ENCODE measurements at places on chromosomes 7 and 10.

DNA sequence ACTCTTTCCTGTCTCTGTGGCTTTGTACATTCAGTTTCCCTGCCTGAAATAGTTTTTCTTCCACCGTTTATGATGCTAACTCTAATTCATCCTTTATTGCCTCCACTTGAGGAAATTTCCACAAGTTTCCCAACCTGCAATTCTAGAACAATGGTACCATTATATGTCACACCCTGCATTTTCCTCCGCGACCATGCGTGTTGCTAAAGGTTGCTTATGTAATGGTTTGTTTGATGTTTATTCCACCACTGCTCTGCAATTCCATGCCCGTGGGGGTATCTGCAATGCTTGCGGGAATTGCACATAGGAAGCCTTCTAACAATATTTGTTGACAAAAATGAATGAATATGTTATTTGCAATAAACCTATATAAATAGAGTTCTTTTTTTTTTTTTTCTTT lies 69.5 kb upstream of the ST8SIA6 start:
- DNase-seq, result no peak

DNA sequence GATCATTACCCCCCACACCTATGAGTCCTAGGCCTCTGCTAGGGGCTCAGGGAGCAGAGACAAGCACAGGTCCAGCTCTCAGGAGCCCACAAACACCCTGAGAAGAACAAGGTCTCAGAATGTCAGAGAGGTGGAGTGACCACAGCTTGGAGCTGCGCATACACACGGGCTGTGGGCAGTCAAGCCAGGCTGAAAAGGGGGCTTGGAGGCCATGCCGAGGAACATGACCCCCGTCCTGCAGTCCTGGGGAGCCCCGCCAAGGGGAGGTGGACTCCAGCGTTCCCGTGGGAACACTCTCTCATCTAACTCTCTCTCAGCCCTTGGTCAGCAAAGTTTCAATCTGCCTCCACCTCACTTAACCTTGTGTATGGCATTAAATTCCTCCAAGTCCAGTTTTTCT lies 7.8 kb upstream of the MMP21 start:
- DNase-seq, result no peak

- no peak for DNase-seq
Measured at GRCh38 chr7:20220921-20221547, 3.9 kb upstream of the MACC1 start.

DNA sequence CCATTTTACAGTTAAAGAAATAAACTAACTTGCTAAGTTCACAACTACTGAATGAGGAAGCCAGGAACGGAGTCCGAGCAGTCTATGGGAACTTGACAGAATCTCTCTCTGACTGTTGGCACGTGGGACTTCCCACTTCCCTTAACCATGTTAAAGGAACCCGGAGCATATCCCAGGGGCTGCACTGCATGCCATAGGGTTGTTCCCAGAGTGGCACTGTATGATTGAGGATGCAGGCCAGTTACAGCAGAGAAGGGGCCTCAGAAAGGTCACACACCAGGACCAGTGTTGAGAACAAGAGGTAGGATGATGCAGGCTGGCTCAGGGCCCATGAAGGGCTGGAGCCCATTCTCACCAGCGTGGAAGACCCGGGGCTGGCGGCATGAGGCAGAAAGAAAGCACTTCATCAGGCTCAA lies 201.8 kb downstream of the NSUN6 start:
- DNase-seq, result no peak

GRCh38 chr10:1559761-1560160 lies 177.6 kb downstream of the ADARB2 start:
- DNase-seq, result no peak

DNA sequence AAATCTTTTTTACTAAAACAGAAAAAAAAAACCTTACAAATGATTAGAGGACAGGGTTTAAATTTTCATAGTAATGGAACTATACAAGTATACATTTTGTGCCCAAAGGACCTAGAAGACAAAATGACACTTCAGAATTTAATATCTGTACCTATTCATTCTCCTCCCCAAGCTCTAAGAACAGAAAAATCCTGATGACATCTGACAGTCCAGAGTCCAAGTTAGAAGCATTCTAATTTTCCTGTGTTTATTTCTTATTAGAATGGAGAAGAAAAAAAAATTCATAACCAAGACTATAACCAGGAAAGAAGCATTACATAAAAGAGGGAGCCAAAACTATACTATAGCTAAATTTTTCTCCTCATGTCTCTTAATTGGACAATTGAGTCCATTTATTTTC lies 138.9 kb upstream of the SLC13A1 start:
- DNase-seq, result no peak

GRCh38 chr10:3783316-3783681 lies 1.7 kb downstream of the KLF6 start:
- DNase-seq, result peak; percentile 60

- DNase-seq, result no peak
Measured at GRCh38 chr10:91627344-91628102, 5.3 kb downstream of the PPP1R3C start.

DNA sequence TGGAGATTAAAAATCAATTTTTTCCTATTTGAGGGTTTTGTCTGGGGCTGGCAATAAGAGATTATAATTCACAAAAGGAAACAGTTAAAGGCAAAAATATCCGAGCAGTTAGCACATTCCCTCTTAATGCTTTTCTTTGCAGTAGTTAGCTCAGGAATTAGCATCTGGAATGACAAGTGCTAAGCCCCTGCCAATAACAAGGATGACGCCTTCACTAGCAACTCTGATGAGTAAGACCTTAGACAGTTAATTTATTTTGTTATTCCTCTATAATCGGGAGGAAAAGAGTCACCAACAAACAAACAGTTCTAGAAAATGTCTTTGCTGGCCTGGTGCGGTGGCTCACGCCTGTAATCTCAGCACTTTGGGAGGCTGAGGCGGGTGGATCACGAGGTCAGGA lies 151.3 kb downstream of the TRIL start:
- DNase-seq, result no peak

DNA sequence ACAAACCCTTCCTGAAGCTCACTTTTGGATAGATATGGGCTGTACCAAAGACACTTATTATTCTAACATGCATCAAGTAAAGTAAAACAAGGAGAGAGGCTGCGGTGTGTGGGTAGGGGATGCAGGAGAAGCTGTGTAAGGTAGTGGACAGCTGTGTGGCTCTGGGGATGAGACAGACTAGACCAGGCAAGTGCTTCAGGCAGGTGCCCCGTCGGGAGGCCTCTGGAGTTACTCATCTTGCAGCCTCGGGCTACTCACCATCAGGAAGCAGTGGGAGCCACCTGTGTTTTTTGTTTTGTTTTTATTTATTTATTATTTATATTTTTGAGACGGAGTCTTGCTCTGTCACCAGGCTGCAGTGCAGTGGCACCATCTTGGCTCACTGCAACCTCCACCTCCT lies 49.3 kb upstream of the NCAPG2 start:
- no peak for DNase-seq

DNA sequence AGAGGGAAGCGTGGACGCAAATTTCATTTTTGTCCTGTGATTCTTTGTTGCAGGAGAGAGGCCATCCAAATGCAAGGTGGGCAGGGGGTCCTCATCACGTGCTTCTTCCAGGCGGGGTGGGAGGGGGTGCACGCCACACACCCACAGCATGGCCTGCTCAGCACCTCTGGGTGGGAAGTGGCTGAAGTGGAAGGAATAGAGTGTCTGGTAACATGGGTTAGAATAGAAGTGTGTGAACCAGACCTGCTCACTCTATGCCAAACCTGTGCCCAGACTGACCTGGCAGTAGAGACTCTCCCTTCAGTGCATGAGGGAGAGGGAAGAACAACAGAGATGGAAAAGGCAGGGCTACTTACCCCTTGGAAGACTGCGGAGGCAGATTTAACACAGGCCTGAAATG lies 21.7 kb downstream of the ZNF503 start:
- no peak for DNase-seq

DNA sequence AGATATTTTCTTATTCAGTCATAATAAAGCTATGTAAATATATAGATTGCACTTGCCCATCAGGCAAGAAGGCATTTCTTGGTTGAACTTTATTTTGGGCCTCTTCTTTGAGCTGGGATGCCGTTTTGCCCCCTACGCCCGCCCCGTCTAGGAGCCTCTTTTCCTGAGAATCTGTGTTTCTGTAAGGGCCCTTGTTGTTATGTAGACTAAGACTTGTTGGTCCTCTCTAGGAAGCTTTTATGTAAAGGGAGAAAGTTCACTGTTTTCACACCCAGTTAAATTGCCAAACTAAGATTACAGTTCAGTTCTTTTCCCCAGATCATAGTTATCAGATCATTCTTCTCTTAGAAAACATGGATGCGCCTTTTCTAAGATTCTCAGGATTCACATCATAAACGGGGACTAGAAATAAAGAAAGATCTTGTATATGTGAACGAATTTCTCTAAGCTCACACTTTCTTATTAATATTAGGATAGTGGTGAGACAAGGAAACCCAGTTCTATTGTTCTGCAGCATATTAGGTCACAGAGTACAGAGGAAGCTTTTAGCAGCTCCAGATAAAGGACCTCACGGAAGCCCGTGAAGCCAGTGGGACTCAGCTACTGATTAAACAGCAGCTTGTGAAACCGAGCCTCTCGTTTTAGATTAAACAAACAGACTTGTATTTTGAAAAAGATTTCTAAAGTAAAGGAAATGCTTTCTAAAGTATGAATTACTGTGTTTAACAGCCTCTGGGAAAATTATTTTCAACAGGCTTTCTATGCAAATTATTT lies 3.8 kb downstream of the LMTK2 start:
- no peak for DNase-seq

DNA sequence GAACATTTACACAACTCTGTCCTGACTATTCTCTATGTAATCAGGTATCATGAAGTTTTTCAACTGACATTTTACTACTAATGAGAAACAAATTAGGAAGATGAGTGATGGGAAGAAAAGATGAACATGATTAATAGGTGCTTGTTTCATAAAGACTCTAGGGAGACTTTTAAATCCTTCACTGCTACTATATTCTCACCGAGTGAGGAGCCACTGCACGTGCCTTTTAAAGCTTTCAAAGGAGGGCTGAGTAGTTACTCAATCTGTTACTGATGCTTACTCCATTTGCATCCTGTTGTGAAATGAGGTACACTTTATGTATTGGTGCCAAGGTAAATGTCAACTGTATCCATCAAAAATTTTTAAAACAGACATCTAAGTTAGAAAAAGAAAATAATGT lies 1.3 kb upstream of the COMMD3 start:
- DNase-seq, result no peak

DNA sequence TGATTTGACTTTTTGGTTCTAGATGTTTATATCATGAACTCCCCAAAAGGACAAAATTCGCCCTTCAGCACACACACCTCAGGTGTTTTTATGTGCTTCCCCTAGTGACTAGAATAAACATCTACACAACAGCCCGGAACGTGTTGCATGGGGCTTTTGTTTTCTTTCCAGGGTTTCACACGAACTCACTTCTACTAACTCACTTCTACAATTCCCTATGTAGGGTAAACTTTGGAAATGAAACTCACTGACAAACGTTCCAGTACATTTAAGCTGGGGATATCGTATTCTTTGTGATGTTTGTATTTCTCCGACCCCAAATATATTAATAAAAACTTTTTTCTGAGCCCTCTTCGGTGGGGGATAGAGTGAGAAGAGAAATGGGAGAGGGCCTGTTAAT lies 1.4 kb downstream of the TRA2A start:
- peak; percentile 24 for DNase-seq

GRCh38 chr10:102656791-102657371 lies 12.6 kb downstream of the TRIM8 start:
- DNase-seq, result no peak

GRCh38 chr7:46160861-46161260 lies 239.8 kb upstream of the IGFBP3 start:
- no peak for DNase-seq

DNA sequence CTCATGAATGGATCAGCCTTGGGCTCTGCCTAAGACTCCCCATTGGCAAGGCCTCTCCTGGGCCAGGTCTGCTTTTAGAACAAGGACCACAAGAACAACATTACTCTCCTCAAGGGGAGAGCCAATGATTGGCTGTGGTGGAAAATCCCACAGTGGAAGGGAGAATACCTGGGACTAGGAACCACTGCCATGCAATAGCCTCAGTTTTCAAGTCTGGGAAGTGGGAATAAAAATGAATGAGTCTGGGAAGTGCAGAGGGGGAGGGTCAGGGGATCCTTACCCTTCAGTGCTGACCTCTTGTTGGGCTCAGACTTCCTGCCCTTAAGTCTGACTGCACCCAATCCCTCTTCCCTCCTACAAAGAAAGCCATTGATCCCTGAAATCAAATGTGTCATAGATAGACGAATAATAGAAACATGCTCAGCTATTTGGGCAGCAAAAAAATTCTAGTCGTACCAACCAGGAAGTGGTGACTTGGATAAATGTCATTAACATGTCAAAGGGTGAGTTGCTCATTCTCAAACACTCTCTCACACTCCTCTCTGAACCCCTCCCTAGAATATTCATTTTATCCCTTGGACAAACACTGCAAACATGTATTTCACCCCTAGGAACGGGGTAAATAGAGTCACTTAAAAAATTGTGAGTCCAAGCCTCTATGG lies 123.6 kb downstream of the SH3PXD2A start:
- no peak for DNase-seq

DNA sequence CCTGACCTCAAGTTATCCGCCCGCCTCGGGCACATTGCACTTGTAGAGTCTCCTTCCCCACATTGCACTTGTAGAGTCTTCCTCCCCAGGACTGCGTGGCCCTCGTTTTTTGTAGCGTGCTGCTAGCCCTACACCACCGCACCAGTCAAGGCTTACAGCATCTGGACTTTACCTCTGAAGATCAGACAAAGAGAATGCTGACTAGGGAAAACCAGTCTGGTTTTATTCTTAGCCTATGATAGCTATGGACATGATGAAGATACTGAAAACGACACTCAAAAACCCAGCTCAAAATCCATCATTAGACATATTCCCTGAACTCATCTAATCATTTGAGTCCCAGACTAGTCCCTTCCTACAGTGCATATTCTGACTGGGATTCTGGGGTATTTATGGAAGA lies 71.9 kb upstream of the AKR1E2 start:
- DNase-seq, result no peak

DNA sequence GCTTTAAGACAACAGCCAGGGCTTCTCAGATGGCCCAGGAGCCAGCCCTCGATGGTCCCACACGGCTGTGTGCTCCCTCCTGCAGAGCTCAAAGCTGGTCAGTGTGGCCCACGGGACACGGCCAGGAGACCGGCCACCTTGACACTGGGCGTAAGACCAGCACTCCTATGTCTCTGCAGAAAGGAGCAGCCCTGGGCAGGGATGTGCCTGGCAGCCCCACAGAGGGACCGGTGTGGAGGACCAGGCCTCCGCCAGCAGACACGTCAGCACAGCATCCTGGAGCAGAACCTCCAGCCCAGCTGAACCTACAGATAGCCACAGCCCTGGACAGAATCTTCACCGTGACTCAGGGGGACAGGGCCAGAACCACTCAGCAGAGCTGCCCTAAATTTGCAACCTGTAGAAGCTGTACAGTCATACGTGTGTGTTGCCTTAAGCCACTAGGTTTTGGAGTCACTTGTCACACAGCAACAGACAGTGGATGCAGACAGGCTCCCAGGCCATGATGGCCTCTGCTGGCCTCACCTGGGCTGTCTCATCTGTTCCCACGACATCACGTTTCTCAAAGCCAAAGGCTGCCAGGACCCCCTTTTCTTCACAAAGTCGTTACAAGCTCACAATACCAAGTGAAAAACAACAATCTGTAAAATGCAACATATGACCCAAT lies 132.4 kb downstream of the DIP2C start:
- no peak for DNase-seq

Data from midbrain (tissue), 1 donor.